Upper lobe of left lung (tissue), 6 donors: ENCODE measurements at places on chromosomes 1 and 21. TPM values are rescaled to one million over a fixed set of nuclear protein-coding genes. Genes with fewer than 3 reads are reported as not detected.

GRCh38 chr1:145759721-145760120 lies 40.4 kb downstream of the CD160 start:
- no peak for DNase-seq

DNA sequence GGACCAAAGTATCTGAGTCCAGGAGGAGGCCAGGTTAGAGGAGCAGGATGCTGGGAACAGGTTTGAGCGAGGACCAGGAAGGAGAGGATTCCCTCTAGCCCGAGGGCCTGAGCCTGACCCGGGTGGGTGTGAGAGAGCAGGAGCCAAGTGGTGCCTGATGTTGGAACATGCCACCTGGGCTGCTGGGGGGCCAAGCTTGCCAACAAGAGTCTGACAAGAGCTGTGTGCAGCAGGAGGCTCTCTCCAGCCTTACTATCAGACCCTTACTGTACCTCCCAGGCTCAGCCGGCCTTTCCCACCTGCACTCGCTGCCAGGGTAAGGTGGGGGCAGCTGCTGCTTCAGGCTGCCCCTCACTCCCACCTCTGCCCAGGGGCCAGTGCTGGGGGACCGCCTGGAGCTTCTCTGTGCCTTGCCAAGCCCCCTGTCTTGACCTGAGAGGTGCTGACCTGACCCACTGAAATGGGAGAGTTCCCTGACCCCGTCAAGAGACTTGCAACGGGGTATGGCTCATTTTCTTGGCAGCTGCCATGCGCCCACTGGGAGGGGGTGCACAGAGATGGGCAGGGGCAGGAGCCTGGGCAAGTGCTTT lies 159.6 kb upstream of the VAMP3 start:
- DNase-seq: no peak

- DNase-seq: no peak
Observed at GRCh38 chr21:43851593-43851992, 13.4 kb upstream of the AGPAT3 start.

The GUCA2A gene
- total RNA-seq: not detected

DNA sequence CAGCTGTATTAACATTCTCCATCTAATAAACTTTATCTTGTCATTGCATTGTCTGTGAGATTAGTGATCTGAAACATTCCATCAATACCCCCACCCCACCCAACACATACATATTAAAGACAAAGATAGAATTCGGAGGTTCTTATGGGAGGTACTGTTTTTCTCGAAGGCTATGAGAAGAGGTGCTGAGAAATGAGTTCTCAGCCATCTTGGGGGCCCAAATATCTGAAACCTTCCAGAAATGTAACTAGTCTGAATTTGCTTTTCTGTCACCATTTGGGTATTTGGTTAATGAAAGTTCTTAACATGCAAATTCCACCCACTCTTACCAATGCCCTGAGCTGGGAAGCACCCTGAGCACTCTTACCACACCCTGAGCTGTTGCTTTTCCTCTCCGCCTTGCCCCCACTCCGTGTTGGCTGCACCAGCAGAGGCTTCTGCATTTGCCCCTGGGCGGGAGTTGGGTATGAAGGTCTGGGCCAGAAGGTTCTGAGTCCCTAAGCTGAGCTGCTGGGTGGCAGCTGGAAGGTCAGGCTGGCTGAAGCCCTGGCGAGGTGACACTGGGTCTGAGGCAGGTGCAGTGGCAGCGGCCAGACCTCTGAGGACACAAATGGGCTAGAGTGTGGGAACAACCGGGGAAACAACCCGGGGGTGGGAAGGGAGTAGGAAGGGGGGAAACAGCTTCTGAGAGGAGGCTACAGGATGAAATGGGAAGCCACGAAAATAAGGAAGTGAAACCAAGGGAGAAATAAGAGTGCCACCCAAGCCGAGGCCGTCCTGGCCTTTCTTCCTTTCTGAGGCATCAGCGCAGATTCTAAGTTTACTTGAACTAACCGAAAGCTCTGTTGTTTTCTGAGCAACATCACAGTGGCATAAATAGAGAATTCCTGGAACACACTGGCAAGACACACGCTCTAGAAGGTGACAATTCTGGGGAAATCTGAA lies 26.3 kb upstream of the IER5 start:
- peak; percentile 61 for DNase-seq

The HMGCS2 gene
- 1.5 TPM for total RNA-seq

- no peak for DNase-seq
Observed at GRCh38 chr1:193242000-193242399, 55.6 kb upstream of the B3GALT2 start.

GRCh38 chr1:102742426-102742825 lies 365.9 kb downstream of the COL11A1 start:
- DNase-seq: no peak

The ATP1A4 gene
- total RNA-seq: not detected

DNA sequence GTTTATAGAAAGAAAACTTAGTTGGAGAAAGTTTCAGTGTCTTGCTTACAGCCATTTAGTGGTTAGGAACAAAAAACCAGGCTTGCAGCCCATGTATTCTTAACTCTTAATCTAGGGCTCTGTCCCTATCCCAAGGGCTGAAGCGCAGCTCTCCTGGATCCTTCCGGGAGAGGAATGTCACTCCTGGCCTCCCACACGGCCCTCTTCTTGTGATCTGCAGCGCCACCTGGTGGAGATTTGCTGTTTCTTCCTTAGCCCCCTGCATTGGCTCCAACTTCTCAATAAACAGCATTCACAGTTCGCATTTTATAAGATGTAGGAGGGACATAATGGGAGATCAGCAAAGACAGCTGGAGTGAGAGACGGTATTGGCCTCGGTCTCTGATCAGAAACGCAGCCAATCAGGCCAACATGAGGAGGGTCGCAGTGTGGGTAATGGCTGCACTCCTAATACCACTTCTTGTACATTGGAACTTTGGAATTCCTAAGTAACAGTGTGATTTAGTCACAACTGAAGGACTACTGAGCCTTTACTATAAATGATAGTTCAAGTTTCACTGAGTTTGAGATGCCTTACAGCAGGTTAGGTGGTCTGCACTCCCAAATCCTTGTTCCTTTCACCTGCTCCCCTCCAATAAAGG lies 283.4 kb downstream of the ASTN1 start:
- peak; percentile 55 for DNase-seq

The HUNK gene
- total RNA-seq: 1.1 TPM

The SPATA21 gene
- not detected for total RNA-seq

GRCh38 chr1:219000631-219001030 lies 173.0 kb upstream of the LYPLAL1 start:
- no peak for DNase-seq

DNA sequence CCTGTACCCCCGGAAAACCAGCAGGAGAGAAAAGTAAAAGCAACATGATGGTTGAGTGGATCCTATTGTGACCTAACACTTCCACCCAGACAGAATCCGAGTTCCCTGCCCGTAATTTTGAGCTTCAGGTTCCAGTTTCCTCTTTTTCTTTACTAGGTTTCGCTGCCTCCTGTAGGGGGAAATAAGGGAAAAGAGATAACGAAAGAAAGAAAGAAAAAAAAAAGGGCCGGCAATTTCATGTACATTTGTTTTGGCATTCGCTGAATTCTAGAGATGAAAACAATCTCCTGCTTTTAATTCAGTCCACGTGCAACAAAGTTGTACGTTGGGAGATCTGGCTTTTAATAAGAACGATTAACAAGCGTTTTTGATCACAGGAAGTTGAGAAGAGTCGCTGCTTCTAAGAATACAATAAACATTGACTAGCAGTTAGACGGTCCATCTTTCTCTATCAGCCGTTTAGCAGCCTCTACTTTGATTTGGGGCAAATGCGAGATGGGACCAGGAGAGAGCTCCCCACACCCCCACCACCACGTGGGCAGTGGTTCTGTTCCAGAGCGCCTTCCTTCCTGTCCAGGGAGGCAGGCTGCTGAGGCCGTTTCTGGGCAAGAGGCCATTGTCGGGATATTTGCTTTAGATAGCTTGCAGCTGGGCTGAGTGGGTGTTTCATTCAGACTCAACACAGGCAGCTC lies 155.9 kb upstream of the RUNX1 start:
- DNase-seq: no peak

The C1QTNF12 gene
- 1.9 TPM for total RNA-seq

DNA sequence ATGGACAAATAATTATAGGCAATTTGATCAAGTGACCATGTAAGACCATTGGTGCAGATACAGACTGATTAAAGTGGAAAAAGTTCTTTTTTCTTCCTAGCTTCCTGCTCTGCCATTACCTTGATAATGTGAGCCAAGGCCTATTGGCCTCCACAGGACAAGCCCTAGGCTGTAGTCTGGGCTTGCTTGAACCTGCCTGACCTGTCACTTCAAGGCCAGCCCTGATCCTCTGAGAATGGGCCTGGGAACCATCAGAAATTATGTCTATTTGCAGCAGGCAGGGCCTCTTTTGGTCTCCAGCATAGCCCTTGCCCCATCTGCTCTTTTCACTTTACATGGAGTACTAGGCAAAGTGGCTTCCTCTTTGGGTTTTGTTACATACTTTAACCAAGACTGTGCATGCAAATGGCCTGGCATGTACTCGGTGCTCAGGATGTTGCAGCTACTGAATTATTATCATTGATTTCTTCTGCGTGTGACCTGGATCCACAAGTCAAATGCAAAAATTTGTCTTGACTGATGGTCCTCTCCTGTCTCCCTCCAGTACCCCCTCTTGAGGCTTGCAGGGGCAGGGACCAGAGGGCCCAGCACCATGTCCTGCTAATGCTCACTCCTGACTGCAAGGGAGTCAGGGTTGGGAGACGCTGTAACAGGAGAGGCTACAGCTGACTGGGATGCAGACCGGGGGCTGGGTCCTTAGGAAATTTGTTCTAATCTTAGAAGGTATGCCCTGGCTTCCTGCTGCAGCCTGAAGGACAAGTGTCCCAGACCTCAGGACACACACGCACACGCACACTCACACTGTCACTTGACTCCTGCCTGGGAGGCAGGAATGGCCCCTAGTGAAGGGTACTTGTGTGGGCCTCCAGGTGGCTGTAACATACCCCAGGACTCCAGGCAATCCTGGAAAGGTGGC lies 39.4 kb downstream of the RCSD1 start:
- DNase-seq: no peak

GRCh38 chr1:1407636-1408318 lies 684 bp upstream of the MRPL20 start:
- no peak for DNase-seq

DNA sequence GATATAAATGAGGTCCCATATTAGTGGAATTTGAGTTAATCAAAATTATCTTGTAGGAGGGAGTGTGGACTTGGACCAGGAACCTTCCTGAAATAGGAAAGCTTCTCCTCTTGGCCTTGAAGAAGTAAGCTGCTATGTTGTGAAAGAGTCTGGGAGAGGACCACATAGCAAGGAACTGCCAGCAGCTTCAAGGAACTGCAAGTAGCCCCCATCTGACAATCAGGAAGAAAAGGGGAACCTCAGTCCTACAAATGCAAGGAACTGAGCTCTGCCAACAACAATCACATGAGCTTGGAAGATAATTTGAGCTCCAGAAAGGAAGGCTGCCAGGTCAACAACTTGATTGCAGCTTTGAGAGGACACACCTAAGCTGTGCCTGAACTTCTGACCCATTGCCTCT lies 8.2 kb upstream of the PRMT6 start:
- no peak for DNase-seq
